COLO829 (cell line): ENCODE measurements at places on chromosomes 3 and 15.

GRCh38 chr3:118817748-118818165 is 216.9 kb downstream of the IGSF11 start:
- peak; percentile 66 for DNase-seq

GRCh38 chr3:29319262-29319661 is 38.4 kb downstream of the RBMS3 start:
- DNase-seq, result no peak

DNA sequence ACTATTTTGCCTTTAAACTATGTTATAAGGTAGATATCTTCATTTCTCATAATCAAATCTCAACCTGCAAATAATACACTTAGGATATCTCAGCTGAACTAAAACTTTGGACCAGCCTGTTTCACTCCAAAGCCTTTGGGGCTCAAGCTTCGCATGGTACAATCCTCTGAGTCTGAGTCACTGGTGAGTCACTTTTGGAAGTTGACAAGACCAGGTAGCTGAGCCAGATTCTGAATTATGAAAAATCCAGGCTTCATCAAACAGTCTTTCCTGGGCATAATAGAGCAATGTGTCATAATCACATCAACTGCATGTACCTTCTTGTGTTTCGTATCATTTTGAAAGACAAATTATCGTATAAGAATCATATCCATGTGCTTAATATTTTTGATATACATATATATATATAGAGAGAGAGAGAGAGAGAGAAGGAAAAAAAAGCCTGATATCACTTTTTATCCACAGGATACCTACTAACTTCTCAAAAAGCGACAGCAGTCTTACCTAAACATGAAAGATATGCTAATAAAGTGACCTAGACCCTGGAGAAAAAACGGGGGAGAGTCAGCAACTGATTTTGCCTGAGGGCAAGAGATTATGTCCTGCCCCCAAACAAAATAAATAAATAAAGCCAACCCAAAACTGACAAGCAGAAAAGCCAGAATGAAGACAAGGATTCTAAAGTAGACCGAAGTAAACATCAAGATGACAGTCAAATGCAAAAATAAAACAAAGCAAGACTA is 263.9 kb upstream of the TGFBR2 start:
- DNase-seq, result peak; percentile 53

DNA sequence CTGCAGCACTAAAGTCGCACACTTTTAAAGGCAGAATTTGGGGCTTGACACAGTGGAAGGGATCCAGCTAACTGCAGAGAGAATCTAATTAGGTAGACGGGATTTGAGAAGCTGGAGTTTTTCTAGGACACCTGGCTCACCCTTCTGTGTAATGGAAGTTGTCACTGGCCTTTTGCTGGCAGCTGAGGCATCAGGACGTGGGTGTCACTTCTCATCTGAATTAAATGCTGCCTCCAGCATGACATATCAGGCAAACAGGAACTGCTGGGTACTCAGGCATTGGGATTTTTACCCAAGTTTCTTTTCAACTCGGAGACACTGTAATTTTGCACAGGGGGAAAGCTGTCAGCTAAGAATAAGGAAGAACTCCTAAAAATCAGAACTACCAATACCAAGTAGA is 861.9 kb upstream of the ARPP21 start:
- DNase-seq, result no peak

GRCh38 chr3:22907796-22908195 is 295.3 kb upstream of the UBE2E2 start:
- DNase-seq, result no peak

GRCh38 chr3:131454501-131454900 is 48.3 kb downstream of the MRPL3 start:
- no peak for DNase-seq

DNA sequence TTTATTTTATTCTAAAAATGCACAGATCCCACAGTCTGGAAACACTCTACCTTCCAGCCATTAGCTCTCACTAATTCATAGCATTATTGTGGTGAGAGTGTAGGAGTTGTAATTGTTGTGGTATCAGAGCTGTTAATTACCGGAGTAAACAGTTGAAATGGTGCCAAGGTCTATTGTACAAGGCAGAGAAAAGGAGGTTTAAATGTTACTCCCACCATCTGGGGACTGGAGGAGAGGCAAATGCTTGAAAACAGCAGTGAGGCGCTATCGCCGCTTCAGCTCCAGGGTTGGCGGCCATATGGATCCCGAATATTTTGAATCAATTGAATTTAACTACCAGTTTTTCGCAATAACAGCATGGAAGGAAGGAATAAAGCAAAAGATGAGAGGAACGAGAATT is 113.1 kb upstream of the C15orf61 start:
- DNase-seq, result no peak

DNA sequence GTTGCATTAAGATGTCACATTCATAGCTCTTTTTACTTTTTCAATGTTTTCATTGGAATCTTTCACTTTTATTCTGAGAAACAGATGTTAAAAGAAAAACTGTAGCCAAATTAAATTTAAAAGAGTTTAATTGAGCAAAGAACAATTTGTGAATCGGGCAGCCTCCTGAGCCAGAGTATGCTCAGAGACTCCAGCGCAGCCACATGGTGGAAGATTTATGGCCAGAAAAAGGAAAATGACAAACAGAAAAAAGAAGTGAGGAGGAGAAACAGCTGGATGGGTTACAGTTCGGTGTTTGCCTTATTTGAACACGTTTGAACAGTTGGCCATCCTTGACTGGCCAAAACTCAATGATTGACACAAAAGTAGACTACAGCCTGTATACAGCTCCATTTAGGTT is 33.8 kb upstream of the RAB11A start:
- no peak for DNase-seq

- DNase-seq, result no peak
These were observed 48.1 kb downstream of the IQSEC1 start for GRCh38 chr3:13025090-13025489.

DNA sequence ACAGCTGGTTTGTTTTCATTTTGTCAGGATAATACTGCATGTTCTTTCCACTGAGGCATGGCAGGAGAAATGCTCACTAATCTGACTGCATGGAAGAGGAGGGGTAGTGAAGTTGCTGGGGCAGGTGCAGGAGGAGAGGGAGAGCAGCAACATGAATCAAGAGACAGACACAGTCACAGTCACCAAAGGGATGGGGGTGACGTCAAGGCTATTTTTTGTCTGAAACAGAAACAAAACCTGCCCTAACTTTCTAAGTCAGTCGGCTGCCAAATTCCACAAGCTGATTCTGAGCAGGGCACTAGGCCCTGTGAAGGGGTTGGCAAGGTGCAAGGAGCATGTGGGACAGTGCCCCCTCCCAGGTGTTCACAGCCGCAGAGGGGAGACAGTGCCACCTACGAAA is 186.6 kb upstream of the NSMCE3 start:
- DNase-seq, result no peak

DNA sequence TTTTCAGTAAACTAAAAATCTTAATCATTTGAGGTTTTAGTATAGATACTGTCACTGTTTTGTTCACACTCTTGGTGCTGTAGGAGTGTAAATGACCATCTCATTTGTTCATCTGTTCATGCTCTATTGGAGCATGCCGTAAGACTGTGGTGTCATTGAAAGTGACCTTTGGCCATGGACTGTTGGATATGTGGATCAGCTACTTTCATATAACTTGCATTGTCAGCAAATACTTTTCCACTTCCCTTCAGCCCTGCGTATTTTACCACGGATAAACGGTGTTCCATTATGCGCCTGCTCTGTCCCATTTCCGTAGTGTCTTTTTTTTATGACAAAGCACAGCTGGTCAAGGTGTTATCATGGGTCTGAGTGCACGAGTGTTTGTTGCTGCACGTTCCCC is 32.6 kb upstream of the SENP5 start:
- no peak for DNase-seq

- DNase-seq, result peak; percentile 13
These were observed 81.9 kb upstream of the ADAMTSL3 start for GRCh38 chr15:83571820-83572707.

DNA sequence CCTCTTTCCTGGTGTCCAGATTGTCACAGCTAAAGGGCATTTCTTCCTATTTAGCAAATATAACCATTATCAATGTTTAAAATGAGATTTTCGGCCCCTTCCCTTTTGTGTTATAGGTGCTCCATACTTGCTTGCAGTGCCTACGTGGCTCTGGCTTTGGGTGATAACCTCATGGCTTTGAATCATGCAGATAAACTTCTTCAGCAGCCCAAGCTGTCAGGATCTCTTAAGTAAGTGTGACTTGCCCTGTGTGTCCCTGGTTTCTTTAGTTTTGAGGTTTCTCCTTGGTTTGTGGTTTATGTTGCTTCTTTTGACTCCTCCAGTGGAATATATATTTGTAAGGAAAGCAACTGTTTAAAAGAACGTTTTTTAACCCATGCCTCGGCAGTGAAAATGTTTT is 58.5 kb upstream of the TRIM71 start:
- no peak for DNase-seq

GRCh38 chr3:16364323-16364722 is 99.3 kb downstream of the OXNAD1 start:
- DNase-seq, result no peak

DNA sequence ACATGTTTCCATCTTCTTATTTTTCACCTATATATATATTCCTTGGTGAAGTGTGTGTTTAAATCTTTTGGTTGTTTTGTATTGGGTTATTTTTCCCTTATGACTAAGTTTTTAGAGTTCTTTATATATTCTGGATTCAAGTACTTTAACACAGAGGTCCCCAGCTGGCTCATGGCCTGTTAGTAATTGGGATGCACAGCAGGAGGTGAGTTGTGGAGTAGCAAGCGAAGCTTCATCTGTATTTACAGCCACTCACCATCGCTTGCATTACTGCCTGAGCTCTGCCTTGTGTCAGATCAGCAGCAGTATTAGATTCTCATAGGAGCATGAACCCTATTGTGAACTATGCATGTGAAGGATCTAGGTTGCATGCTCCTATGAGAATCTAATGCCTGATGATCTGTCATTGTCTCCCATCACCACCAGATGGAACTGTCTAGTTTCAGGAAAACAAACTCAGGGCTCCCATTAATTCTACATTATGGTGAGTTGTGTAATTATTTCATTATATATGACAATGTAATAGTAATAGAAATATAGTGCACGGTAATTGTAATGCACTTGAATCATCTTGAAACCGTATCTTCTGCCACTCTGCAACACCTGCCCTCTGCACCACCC is 151.6 kb downstream of the RSRC1 start:
- no peak for DNase-seq

DNA sequence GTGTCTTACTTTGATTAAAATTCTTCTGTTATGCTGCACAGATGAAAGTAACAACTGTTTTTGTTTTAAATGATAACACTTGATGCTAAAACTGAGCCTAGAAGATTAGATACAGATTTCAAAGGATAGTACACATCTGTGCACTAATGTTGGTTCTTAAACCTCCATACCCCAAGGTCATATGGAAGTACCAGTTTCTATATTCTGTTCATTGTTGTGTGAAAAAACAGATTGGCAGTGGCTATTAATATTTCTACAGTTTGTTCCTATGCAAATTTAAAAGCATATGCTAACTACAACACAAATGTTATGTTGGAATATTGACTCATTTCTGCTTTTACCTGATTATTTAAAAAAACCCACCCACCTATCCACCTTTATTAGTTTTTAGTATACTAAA is 32.0 kb upstream of the GBE1 start:
- DNase-seq, result no peak

DNA sequence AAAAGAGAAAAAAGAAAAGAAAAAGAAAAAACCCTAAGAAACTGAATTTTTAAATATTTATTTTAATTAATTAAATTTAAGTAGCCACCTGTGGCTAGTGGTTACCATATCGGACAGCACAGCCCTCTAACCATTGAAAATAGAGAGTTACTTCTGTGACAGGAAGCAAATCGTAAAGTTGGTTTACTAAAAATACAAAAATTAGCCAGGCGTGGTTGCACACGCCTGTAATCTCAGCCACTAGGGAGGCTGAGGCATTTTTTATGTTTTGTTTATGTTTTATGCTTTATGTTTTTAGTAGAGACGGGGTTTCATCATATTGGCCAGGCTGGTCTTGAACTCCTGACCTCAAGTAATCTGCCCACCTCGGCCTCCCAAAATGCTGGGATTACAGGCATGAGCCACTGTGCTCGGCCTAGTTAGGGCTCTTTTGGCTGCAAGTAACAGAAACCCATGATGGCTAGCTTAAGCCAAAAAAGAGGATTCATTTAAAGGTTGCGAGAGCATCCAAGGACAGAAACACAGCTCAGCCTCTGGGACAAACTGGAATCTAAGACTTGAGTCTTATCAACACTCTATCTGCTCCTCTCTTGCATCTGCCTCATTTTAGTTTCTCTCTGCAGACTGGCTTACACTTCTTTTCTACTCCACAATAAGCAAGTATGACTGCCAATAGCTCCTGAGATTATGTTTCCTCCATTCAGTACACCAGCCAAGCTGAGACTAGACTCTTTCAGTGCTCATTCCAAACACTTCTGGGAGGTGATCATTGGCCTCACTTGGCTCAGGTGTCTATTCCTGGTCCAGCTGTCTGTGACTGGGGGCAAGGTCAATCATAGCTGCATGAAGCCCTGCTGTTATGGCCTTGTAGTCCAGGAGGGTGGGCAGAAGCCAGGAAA is 6.8 kb upstream of the SKIL start:
- no peak for DNase-seq
